ENCODE measurements at places on chromosomes 13 and 19. TPM values are rescaled to one million over a fixed set of nuclear protein-coding genes. Genes with fewer than 3 reads are reported as not detected.
A peak's percentile ranks its signal among the peaks of the same experiment; 100 is the strongest.

- peak; percentile 92 for DNase-seq
Measured at GRCh38 chr19:6737873-6738786, 750 bp upstream of the GPR108 start.

DNA sequence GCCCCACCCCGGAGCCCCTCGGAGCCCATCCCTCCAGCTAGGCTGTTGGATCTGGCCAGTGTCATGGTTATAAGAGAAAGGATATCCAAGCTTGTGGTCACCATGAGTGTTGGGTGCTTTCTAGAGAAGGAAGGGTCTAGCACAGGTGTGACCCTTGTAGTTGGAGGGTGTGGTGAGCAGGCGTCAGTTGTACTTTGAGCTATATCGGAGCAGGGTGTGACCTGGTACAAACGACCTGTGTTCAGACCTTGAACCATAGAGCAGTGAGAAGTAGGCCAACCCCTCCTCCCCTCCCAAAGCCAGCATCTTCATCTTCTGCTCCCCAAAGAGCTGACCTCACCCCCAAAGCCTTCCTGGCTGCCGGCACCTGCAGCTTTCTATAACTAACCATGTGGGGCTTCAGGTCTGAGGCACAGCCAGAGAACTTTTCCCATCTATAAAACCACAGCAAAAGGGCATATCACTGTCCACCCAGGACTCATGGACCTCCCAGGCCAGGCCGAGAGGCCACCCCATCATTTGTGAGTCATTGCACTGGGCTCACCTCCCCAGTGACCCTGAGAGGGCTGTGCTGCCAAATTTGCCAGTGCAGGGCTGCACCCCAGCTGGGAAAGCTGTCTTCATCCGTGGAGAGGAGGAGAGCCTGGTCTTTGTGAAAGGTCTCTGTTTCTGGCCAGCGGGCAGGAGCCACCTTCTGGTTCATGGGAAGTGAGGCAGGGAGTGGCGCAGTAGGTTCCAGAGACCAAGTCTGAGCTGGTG lies 14.2 kb downstream of the RAB8A start:
- no peak for DNase-seq

GRCh38 chr13:77507931-77508776 lies 27.4 kb upstream of the SCEL start:
- no peak for DNase-seq

GRCh38 chr13:24124789-24125476 lies 35.6 kb upstream of the SPATA13 start:
- DNase-seq, result no peak

- DNase-seq, result no peak
Measured at GRCh38 chr19:29576046-29576606, 30.0 kb upstream of the POP4 start.

DNA sequence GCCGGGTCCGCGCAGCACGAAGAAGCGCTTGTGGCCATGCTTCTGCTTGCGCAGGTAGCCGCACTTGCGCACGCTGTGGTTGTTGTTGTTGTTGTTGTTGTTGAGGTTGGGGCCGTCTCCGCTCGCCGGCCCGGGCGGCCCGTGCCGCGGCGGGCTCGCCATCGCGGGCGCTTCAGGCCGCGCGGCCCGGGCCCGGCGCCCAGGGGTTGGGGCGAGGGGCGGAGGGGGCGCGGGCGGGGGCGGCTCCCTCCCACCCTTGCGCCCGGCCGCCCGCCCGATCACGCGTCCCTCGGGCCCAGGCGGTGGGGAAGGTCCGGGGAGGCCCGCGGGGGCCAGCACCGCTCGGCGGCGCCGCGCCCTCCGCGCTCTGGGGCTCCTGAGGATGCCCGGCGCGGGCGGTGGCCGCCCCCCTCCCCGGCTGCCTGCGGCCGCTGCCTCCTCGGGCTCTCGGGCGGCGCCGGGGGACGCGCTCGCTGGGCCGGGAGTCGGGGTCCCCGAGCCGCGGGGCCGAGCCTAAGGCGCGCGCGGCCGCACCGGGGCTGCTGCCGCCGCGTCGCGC lies 412 bp downstream of the IRS2 start:
- DNase-seq, result no peak

DNA sequence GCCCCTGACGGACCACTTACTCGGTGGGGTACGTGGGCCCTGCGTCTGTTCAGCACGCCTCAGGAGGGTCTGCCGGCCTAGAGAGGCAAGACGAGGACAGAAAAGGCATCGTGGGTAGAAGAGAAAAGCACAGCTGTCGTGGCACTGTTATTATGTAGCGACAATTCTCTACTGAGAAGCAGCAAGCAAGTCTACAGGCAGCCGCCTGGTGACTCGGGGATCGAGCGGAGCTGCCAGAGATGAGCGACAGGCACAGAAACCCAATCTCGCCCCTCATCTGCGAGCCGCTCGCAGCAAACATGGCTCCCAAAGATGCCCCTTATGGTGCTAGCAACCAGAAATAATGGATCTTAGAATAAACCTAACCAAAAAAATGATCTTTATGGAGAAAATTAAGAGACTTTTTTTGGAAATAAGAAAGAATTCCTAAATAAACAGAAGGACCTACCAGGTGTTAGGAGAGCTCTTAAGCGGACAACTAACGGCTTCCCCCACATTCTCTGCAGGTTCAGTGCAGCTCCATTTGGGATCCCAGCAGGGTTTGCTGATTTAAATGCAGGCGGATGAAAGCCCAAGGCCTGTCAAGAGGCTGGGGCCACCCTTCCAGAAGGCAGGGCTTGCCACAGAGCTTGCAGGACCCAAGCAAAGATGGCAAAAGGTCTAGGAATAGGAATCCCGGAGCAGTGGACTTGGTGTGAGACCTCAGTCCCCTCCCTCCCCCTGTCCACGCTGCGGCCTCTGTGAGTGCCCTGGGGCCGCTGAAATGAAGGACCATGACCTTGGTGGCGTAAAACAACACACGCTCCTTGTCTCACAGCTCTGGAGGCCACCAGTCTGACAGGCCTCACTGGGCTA lies 152.6 kb downstream of the KDM4B start:
- no peak for DNase-seq

GRCh38 chr13:40185414-40185813 lies 481.0 kb downstream of the FOXO1 start:
- DNase-seq, result no peak

DNA sequence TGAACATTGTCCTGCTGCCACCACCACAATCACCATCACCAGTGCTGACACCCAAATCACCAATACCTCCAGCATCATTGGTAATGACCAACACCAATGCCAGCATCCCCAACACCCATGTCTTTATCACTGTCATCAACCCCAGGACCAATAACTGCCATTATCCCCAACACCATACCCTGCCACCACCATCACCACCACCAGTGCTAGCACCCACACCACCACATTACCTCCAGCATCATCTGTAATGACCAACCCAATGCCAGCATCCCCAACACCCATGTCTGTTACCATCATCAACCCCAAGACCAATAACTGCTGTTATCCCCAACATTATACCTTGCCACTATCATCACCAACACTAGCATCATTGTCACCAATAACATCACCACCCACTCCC lies 2.6 kb downstream of the LGI4 start:
- no peak for DNase-seq

GRCh38 chr19:58328999-58329398 lies 2.2 kb downstream of the ZSCAN22 start:
- no peak for DNase-seq

The UBE2L5 gene
- not detected for total RNA-seq

- DNase-seq, result no peak
Measured at GRCh38 chr19:1469255-1470054, 9.6 kb downstream of the C19orf25 start.

- no peak for DNase-seq
Measured at GRCh38 chr13:99489028-99489427, 12.2 kb upstream of the TM9SF2 start.
